ENCODE measurements at places on chromosomes 2 and 18.

DNA sequence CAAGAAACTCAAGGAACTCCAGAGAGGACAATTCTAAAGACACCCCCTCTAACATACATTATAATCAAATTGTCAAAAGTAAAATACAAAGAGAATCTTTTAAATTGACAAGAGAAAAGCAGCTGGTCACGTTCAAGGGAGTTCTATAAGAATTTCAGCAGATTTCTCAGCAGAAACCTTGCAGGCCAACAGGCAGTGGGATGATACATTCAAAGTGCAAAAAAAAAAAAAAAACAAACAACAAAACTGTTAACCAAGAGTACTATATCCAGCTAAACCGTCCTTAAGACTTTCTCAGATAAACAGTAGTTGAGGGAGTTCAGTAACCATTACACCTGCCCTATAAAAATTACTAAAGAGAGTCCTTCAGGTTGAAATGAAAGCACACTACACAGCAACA lies 33.9 kb downstream of the CCDC138 start:
- DNase-seq = no peak

DNA sequence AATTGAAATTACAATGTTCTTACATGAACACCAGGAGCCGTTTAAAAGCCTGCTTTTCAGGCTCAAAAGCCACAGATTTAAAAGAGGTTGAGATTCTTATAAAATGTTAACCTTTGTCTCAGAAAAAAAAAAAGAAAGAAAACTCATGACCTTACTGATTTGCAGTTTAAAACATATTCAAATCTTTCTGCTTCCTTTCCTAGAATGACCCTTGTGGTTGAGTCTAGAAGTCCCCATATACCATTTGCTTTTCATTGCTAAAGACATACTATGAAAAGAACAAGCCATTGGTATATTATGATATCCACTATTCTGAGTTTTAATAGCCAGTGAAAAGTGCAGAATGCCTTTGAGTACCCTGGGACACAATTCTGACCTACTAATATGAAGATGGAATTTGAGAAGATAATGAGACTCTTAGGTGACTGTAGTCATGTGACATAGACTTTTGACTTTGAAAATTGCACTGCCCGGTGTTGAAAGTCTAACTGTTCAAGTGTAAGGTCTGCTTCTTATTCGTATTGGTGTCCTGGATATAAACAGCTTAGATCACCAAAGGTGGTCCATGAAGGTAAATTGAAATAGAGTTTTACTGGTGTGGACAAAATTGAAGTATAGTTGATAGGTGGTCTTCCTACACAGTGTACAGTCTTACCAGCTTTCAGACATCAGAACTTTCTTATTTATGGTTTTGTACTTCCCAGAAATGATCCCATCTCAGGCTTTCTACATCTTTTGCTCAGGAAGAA lies 117.0 kb downstream of the DOCK10 start:
- DNase-seq = no peak

GRCh38 chr18:63311118-63312018 lies 8.2 kb downstream of the BCL2 start:
- no peak for DNase-seq

DNA sequence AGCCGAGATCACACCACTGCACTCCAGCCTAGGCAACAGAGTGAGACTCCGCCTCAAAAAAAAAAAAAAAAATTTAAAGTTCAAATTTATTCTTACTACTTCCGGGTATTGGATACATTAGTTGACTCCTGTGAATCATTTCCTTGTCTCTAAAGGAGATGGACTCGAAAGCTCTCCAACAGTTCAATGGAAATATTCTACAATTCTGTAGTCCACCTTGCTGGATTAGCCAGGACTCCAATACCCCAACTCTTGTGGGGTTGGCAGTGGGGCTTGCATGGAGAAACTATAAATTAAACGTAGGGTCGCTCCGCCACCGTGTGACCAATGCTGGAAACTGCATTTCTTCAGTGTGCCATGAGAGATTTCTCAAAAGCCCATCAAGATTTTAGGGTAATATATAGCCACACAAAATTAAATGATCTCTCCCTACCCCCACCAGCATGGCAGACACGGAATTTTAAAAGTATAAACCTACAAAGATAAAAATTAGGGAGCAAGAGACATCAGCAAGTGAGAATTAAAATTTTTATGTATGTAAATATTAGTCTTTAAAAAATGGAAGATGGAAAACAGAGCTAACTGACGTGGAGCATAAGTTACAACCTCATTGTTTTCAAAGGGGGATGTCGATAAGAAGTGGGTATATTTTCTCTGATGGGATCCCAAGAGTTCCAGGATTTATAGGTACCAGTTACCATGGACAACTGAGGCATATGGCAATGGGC lies 27.8 kb upstream of the GAREM2 start:
- no peak for DNase-seq

DNA sequence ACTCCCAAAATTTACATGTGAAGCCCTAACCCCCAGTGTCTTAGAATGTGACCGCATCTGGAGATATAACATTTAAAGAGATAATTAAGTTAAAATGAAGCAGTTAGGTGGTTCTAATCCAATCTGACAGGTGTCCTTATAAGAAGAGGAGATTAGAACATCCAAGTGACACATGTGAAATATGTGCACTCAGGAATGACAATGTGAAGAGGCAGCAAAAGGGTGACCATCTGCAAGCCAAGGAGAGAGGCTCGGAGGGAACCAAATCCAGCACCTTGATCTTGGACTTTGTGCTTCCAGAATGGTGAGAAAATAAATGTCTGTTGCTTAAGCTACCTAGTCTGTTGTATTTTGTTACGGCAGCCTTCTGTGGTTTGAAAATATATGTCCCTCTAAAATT lies 165.4 kb downstream of the FIGN start:
- no peak for DNase-seq

GRCh38 chr2:29139152-29139551 lies 23.9 kb downstream of the CLIP4 start:
- DNase-seq = no peak

- no peak for DNase-seq
Measured at GRCh38 chr2:138637061-138637460, 135.5 kb downstream of the SPOPL start.

GRCh38 chr2:145748927-145749326 lies 1229.0 kb upstream of the ZEB2 start:
- no peak for DNase-seq

- no peak for DNase-seq
Measured at GRCh38 chr2:173076581-173077345, 1.1 kb downstream of the MAP3K20 start.

Measured in DMS79 (cell line).